Fibroblast of skin of right quadriceps (primary cell): ENCODE measurements at places on chromosomes 13 and 19.

DNA sequence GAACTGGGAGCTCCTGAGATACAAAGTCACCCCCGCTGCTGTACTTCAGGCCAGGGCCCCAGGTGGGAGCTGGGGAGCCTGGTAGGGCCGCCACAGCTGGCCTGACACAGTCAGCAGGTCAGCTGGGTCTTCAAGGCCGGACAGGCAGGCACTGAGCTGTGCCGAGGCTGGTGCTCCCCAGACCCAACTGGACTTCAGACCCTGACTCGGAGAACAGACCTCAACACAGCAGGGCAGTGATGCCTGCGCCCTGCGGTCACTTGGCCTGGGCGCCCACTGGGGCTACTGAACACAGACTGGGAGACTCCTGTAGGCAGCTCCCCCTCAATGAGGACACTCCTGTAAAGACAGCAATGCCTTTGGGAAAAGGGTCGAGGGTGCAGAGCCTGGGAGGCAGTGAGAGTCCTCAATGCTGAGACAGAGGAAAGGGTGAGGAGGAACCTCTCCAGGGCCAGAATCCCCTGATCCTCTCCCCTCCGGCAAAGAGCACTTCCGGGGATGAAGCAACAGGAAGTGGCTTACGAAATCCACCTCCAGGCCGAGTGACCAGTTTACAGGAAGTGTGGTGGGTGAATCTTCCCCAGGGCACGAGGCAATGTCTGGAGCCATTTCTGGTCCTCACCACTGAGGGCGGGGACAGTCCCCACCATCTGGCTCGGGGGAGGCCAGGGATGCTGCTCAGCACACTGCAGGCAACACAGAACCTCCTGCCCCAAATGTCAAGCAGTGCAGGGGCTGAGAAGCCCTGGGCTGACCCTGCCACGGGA lies 40.8 kb upstream of the ISYNA1 start:
- DNase-seq, result peak; percentile 81

DNA sequence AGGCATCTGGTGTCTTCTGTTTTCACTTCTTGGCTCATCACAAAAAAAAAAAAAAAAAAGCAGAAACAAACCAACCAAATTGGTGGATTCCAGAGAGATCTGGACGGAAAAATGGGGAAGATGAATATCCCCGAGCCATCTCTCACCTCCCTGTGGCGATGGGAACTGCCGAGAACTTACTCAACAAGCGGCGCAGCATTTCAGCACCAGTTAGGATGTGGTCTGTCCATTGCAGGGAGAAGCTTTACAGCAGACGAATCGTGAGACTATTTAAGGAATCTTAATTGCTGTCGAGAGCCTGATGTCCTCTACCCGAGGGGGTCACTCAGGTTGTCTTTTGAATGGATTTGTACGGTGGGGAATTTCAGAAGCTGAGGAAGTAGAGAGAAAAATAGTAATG lies 17.3 kb upstream of the KDM4B start:
- DNase-seq, result no peak

DNA sequence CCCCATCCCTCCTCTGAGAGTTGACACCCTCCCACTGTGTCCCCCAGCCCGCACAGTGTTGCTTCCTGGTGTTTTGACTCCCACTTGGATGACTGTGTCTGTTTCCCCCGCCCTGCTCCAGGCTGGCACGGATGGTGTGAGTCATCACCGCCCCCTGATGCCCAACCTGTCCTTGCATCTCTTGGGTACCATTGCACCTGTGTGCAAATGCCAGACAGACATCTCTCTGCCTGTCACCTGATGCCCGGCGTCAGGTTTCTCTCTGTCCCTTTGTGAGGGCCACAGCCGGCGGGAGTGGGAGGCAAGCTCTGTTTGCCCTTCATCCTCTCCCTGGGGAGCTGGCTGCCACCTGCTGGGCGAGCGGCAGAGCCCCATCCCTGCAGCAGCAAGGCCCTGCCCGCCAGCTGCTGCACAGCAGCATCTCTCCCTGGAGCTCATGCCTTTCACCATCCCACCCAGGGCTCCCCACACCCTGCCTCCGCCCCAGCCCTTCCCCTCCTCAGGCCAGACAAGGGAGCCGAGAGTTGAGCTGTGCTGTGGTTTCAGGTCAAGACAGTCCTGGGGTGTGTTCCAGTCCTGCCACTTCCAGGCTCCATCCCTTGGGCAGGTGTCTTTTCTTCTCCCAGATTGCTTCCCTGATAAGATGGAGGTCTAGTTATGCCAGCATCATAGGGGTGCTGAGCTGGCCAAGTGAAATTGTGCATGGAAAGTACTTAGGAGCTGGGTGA lies 29.7 kb downstream of the NKPD1 start:
- no peak for DNase-seq

DNA sequence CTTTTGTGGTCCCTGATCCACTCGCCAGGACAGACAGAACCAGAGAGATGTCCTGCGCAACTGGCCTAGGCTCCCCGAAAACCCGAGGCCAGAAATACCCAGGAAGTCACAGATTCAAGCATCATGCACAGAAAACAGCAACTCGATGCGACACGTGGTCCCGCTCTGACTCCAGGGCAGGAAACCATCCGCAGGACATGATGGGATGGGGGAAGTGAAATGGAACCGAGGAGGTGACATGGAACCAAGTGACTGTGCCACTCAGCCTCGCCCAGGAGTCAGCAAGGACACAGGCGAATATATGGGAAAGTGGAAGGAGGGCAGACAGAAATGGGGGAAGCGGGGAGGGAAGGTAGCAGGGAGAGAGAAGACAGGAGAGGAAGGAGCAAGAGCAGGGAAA lies 1.1 kb downstream of the ZSCAN18 start:
- DNase-seq, result no peak

- peak; percentile 42 for DNase-seq
Observed at GRCh38 chr19:10505583-10506229, 2.5 kb upstream of the KEAP1 start.

- DNase-seq, result no peak
Observed at GRCh38 chr19:51341066-51341465, 873 bp downstream of the VSIG10L start.

GRCh38 chr13:33561627-33562026 lies 256.3 kb upstream of the RFC3 start:
- DNase-seq, result no peak

DNA sequence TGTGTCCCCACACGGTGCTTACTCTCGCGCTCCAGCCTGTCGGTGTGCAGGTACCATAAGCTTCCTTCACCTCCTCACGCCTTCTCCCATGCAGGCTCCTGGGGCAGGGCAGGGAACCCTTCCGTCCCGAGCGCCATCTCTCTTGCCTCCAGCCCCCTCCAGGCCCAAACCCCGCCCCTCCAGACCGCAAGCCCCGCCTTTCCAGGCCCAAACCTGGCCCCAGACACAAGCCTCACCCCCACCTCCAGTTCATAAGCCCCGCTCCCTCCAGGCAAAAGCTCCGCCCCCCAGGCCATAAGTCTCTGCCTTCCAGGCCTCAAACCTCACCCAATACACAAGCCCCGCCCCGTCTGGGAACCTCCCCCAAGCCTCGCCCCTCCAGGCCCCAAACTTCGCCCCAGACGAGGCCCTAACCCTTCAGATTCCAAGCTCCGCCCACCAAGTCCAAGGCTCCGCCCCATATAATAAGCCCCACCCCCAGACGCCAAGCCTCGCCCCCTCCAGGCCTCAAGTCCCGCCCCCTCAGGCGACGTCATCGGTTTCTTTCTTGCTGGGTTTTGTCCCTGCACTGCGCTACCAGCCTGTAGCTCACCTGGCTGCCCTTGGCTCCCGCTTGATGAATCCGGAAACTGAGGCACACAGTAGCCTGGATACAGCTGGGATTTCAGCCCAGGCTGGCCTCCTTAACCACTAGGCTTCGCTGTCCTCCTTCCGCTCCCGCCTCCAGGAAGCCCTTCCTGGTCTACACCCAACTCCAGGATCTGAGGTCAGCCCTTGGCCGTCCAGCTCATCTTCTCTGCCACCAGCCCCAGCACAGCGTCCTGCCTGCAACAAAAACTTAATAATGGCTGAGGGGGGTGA lies 16.1 kb downstream of the MKNK2 start:
- DNase-seq, result peak; percentile 14

GRCh38 chr13:107586216-107586615 lies 629.1 kb downstream of the LIG4 start:
- peak; percentile 3 for DNase-seq

- DNase-seq, result no peak
Observed at GRCh38 chr13:106573868-106574267, 5.9 kb upstream of the ARGLU1 start.

- DNase-seq, result no peak
Observed at GRCh38 chr19:55213547-55213946, 4.2 kb upstream of the PTPRH start.

- no peak for DNase-seq
Observed at GRCh38 chr13:98974053-98974452, 3.8 kb downstream of the DOCK9 start.

DNA sequence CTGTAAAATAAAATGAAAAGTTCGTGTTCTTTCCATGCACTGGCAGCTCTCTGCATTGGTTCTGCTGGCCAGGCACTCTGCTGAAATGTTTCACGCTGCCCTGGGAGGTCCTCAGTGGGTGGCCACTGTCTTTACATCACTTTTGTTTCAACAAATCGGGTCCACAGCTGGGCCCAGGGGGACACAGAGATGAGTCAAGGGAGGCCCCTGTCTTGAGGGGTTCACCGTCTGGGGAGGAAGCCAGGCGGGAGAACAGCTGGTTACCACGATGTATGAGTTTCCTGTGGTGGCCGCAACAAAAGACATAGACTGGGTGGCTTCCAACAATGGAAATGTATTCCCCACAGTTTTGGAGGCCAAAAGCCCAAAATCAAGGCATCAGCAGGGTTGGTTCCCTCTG lies 5.1 kb upstream of the KLF2 start:
- peak; percentile 70 for DNase-seq

GRCh38 chr19:44668985-44669764 lies 2.1 kb upstream of the CEACAM19 start:
- DNase-seq, result no peak

DNA sequence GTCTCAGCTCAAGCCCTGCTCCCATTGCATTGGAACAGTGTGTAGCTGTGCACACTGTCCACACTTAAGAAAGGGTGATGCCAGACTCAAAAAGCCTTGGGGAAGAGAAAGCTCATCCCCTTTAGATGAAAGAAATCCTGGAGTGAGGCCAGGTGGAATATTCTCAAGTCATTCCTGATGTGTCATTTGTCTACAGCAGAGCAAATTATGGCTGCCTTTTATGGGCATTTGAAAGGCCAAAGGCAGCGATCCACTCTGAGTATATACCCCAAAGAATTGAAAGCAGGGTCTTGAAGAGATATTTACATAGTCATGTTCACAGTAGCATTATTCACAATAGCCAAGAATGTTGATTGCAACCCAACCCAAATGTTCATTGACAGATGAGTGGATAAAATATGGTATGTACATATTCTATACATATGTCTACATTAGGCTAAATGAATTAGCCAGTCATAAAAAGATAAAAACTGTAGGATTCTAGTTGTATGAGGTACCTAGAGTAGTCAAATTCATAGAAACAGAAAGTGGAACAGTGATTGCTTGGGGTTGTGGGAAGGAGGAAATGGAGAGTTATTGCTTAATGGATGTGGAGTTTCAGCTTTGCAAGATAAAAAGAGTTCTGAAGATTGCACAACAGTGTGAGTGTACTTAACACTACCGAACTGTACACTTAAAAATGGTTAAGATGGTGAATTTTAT lies 214.9 kb downstream of the KCNRG start:
- DNase-seq, result peak; percentile 87

GRCh38 chr13:98813993-98814392 lies 61.5 kb upstream of the SLC15A1 start:
- DNase-seq, result peak; percentile 15
